ENCODE measurements at places on chromosomes 2 and 18.

DNA sequence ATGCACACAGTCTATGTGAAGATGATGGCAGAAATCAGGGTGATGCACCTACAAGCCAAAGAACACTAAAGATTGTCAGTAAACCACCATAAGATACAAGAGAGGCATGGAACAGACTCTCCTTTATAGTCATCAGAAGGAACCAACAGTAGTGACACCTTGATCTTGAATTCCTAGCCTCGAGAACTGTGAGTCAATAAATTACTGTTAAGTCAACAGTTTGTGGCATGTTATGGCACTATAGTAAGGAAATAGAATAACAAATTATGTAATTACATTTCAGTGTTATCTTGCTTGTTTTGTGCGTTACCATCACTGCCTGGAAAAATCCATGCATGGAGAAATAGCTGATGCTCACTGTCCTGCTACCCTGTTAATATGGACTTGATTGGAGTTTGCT, 110.2 kb upstream of the LRP1B start:
- no peak for DNase-seq

DNA sequence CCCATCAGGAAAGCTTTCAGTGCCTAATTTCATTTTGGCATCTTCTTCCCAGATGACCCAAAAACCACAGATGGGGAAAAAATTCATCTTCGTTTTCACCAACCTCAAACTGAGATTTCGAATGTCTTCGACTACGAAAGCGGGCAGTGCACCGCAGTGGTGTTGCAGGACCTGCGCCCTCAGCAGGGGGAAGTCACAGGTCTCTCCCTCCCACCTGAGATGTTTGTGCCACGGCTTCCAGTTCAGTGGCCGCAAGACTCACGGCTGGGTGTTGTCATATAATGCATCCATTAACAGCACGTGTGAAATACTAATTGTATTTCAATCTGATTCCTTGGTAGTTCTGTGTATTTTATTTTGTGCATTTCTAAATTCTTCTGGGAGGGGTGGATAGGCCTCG, 66.2 kb upstream of the SALL3 start:
- no peak for DNase-seq

- peak; percentile 61 for DNase-seq
Observed at GRCh38 chr2:240595381-240596079, 9.0 kb downstream of the CAPN10 start.

DNA sequence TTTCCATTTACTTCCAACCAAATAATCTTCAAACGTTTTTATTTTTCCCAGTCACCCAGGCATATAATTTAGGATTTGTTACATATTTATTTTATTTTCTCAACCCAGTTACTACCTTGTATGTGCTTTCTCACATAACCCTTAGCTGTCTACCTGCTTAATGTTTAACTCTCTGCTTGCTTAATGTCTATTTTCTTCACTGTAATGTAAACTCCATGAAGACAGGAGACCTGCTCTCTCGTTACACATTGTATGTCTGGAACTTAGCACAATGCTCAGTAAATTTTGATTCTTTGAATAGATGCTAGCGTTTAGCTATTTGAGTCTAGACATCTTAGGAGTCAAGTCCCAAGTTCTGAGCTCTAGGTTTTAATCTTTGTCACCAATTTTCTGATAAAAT, 70.2 kb downstream of the RBBP8 start:
- no peak for DNase-seq

GRCh38 chr18:63002803-63003445, 287.6 kb downstream of the PHLPP1 start:
- no peak for DNase-seq

DNA sequence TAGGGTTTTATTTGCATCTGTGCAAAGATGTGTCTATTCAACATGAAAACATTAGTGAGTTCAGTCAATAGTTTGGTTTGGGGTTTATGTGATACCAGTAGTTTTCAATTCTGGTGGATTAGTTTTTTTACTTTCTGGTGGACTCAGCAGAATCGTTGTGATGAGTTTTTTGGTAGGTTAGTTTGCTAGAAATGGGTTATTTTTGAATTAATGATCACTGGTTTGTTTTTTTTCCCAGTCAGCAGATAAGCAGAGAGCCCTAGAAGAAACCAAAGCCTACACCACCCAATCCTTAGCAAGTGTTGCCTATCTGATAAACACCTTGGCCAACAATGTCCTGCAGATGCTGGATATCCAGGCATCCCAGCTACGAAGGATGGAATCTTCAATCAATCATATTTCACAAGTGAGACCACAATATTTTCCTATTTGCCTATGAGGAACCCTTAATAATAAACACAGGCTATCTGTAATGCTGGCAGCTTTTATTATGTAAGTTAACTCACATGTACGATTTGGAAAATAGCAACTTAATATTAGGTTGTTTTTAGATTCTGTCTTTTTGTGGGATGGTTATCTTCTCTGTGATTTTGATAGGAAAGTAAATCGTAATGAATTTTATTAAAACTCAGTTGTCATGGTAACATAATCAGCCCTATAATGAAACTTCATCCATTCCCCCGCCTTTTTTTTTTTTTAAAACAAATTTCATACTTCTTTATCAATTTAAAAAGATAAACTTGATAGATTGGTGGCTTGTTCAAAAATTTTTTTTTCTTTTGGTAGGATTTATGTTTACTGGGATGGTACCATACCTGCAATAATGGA, 38.7 kb downstream of the ABI2 start:
- DNase-seq, result no peak

DNA sequence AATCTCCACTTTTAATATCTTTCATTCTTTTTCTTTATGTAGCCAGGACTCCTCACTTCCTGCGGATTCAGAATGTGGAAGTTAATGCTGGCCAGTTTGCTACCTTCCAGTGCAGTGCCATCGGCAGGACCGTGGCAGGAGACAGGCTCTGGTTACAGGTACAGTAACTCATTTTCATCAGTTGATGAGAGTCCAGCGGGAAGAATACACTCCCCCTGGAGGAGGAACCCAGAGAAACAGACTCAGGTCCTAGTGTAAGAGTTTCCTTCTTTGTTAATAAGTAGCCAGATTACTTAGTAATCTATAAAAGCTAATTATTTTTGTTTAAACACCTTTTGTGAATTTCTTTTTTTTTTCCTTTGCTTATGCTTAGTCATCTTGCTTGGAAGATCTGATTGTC, 359.4 kb downstream of the PTPRM start:
- DNase-seq, result peak; percentile 30

DNA sequence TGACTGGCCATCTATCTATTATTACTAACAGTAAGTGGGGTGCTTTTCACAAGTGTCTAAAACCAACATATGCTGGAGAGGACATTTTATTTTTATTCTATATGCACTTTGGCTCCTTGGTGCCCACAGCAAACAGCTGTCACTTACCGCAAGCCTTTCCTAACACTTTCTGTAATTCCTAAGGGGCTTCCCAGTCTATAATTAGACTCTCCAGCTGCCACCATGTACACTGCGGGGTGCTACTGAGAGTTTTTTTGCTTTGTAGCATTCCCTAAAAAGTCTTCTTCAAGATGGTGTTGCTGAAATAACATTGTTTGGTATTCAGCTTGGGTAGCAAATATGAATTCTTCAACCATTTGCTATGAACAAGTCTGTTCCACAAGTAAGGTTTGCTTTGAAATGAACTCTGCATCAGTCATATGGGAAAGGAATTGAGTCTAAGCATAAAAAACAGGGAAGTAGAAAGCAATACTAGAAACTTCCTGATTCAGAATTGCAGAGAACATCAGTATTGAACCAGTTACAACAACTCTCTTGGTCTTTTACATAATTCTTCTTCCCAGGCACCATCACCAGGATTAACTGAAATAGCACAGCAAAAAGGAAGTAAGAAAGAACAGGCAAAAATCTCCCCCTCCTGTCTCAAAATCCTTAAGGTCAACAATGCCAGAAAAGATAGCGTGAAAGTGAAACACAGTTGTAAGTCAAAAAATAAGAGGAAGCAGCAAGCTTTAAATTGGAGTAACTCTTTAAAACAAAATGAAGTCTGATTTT, 28.6 kb downstream of the EPB41L3 start:
- no peak for DNase-seq

- no peak for DNase-seq
Observed at GRCh38 chr2:20578895-20579825, 71.7 kb downstream of the HS1BP3 start.

DNA sequence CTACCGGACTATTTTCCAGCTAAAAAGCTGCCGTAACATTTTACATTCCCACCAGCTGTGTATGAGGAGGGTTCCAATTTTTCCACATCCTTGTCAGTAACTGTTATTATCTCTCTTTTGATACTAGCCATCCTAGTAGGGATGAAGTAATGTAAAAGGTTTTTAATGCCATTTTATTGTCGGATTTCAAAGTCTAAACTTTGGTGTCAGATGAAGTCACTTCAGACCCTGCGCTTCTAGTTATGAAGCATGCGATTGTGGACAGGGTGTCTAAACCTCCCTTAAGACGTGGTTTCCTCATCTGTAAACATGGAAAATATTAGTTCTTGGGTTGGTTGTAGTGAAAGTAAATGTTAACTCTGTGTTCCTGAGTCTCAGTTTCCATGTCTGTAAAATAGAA, 4.7 kb downstream of the DGKD start:
- DNase-seq, result no peak

DNA sequence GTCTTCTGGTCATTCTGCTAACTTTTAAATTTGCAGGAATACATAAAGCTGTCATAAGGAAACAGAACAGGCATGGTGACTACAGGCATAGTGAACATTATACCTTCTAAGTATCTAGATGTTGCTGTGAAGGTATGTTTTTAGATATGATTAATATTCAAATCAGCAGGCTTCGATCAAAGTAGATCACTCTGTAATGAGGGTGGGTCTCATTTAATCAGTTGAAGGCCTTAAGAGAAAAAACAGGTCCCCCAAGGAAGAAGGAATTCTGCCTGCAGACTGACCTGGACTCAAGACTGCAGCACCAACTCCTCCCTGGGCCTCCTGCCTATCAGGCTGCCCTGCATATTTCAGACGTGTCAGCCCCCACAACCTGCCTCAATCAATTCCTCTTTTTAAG, 104.0 kb downstream of the L3MBTL4 start:
- DNase-seq, result no peak

- no peak for DNase-seq
Observed at GRCh38 chr2:38155-38554, 8.2 kb downstream of the FAM110C start.

DNA sequence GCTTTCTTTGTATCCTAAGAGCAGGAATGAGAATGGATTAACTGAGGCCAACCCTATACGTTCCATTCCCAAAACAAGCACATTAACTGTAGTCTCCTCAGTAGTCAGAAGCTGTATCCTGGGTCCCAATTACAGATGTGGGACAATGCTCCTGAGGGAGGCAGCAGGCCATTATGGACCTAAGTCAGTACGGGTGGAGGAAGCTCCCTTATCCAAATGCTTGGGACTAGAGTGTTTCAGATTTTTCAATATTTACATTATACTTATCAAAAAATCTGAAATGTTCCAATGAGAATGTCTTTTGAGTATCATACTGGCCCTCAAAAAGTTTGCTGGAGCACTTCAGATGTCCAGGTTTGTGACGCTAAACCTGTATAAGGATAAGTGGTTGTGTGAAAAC, 90.1 kb downstream of the PRELID3A start:
- no peak for DNase-seq

- no peak for DNase-seq
Observed at GRCh38 chr2:34719206-34719605, 1120.1 kb upstream of the FAM98A start.

GRCh38 chr2:40193670-40194026, 258.2 kb downstream of the SLC8A1 start:
- DNase-seq, result no peak

DNA sequence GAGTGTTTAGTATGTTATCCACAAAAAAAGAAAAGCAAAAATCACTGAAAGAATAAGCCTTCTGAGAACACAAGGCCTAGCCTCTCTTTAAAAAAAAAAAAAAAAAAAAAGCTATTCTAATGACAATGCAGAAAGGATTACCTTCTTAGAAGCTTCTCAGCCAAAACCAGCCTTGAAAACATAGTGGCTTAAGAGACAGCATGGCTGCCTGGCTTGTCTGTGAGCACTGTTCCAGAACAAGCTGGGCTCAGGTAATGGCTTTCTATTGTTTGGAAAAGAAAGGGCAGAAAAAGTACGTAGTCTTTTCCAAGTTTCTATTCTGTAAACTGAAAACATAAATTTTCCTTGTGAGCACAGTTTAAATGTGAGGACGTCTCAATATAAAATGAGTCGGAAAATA, 119.5 kb downstream of the MAP3K20 start:
- peak; percentile 83 for DNase-seq

DNA sequence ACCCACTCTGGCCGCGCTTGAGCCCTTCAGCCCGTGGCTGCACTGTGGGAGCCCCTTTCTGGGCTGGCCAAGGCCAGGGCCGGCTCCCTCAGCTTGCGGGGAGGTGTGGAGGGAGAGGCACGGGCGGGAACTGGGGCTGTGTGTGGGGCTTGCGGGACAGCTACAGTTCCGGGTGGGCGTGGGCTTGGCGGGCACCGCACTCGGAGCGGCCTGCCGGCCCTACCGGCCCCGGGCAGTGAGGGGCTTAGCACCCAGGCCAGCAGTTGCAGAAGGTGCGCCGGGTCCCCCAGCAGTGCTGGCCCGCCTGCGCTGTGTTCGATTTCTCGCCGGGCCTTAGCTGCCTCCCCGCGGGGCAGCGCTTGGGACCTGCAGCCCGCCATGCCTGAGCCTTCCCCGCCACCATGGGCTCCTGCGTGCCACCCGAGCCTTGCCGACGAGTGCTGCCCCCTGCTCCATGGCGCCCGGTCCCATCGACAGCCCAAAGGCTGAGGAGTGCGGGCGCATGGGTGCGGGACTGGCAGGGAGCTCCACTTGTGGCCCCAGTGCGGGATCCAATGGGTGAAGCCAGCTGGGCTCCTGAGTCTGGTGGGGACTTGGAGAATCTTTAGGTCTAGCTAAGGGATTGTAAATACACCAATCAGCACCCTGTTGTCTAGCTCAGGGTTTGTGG, 173.7 kb upstream of the FIGN start:
- DNase-seq, result no peak

DNA sequence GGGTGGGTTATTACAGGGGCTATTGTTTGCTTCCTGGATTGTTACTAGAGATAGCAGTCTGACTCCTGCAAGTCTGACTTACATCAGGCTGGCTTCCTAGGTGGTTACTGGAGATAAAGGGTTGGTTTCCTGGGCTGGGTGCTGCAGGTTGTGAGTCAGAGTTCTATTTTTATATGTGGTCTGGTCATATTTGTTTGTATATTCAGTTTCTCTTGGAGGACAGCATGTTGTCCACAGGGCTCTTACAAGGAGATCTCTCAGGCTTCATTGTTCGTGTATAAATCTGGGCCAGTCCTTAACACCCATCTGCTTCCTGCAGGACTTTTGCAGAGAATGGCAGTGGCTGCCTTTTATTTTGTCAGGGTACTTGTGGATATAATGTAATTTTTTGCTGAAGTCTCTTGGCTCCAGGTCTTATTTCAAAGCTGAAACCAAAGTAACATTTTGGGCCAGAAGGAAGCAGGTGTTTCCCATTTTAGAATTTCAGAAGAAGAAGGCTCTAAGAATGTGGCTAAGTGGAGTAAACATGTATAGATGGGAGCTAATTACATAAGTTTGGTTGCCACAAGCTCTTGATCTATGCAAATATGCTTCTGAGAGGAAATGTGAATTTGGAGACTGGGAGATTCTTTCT, 65.9 kb upstream of the SLC16A14 start:
- DNase-seq, result no peak

All from neural progenitor cell (in vitro differentiated cells).